ENCODE measurements at places on chromosomes 5 and 9.
A peak's percentile ranks its signal among the peaks of the same experiment; 100 is the strongest.

GRCh38 chr9:97419309-97419867 is 7.5 kb downstream of the TDRD7 start:
- H3K27me3 ChIP-seq, result no peaks in the 10 kb centered on the region
- H3K4me1 ChIP-seq, result peaks cover 46% of the 10 kb centered on the region
- H3K36me3 ChIP-seq, result no peaks in the 10 kb centered on the region
- H3K27ac ChIP-seq, result peak overlapping the region; percentile 11
- DNase-seq, result no peak

DNA sequence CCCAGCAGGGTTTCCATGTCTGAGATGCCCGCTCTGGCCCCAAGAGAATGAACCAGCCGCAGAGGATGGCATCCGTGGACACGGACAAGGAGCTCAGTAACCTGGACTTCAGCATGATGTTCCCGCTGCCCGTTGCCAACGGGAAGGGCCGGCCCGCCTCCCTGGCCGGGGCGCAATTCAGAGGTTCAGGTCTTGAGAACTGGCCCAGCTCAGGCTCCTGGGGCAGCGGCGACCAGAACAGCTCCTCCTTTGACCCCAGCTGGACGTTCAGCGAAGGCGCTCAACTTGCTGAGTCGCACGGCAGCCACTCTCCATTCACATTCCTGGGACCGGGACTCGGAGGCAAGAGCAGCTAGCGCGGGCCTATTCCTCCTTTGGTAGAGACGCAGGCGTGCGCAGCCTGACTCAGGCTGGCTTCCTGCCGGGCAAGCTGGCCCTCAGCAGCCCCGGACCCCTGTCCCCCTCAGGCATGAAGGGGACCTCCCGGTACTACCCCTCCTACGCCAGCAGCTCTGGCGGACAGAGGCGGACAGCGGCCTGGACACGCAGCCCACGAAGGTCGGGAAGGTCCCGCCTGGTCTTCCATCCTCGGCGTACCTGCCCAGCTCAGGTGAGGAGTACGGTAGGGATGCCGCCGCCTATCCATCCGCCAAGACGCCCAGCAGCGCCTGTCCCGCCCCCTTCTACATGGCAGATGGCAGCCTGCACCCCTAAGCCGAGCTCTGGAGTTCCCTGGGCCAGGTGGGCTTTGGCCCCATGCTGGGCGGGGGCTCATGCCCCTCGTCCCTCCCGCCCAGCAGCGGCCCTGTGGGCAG is 74.4 kb downstream of the INSL6 start:
- peaks cover 7% of the 10 kb centered on the region for H3K36me3 ChIP-seq
- no peak for DNase-seq
- no peak overlapping the region for H3K27ac ChIP-seq
- no peaks in the 10 kb centered on the region for H3K27me3 ChIP-seq
- H3K4me3 ChIP-seq, result no peak overlapping the region

DNA sequence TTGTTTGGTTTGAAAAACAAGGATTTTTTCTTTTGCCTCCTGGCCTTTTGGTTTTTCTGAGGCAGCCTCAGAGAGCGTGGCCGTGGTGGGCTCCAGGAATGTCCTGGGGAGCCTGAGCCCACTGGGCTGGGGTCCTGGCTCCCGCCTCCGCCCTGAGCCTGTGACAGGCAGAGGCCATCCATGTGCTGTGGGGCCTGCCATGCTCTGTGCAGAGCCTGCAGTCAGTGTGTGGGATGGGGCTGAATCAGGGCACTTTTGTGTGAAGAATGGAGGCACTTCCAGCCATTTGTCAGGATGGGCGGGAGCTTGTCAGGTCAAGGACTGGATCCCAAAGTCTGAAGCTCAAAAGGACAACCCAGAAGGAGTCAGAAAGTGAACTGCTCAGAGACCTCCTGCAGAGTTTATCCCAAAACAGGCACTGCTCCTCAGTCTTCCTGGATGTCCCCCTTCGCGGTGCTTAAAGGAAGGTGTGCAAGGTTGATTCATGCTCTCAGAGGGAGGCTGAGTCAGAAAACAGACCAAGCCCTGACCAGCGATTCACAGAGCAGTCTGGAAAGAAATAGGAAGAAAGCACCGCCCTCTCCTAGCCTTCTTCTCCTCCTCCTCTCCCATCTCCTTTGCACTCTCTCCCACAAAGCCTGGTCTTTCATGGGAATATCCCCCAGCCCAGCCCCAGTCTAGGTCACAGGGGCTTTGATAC is 53.2 kb downstream of the MVB12B start:
- no peak overlapping the region for H3K4me3 ChIP-seq
- H3K36me3 ChIP-seq, result peaks cover 21% of the 10 kb centered on the region
- peak overlapping the region; percentile 26 for H3K27ac ChIP-seq
- peaks cover 27% of the 10 kb centered on the region for H3K4me1 ChIP-seq

GRCh38 chr9:126071076-126071750 is 255.4 kb upstream of the MVB12B start:
- H3K27ac ChIP-seq, result no peak overlapping the region
- no peak overlapping the region for H3K4me3 ChIP-seq
- H3K27me3 ChIP-seq, result peaks cover 56% of the 10 kb centered on the region
- H3K36me3 ChIP-seq, result no peaks in the 10 kb centered on the region
- no peak for DNase-seq

- no peak overlapping the region for H3K4me3 ChIP-seq
These were observed 238.7 kb downstream of the EFNA5 start for GRCh38 chr5:107431998-107432397.

GRCh38 chr5:69084195-69084594 is 9.6 kb upstream of the SLC30A5 start:
- DNase-seq, result no peak
- no peak overlapping the region for H3K4me3 ChIP-seq
- H3K27ac ChIP-seq, result no peak overlapping the region
- H3K4me1 ChIP-seq, result no peaks in the 10 kb centered on the region
- no peaks in the 10 kb centered on the region for H3K27me3 ChIP-seq
- H3K36me3 ChIP-seq, result no peaks in the 10 kb centered on the region

DNA sequence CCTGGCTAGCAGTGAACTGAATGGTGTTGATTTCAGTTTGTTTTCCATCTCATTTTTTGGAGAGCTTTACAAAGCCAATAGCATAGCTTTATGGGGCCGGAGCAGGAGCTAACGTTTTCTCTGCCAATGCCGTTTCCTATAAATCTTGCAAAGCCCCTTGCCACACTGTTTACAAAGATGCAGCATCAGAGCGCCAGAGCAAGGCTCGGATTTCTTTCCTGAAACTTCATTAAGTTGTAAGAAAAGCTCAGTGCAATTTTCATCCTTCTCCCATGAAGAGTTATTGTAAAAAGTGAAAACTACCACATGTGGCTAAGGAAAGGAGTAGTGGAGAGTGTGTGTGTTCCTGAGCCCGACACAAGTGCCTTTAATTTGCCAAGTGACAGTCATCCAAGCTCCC is 178.2 kb upstream of the GDNF start:
- H3K27me3 ChIP-seq, result no peaks in the 10 kb centered on the region
- no peak overlapping the region for H3K27ac ChIP-seq
- DNase-seq, result no peak
- peaks cover 3% of the 10 kb centered on the region for H3K36me3 ChIP-seq
- H3K4me1 ChIP-seq, result no peaks in the 10 kb centered on the region

DNA sequence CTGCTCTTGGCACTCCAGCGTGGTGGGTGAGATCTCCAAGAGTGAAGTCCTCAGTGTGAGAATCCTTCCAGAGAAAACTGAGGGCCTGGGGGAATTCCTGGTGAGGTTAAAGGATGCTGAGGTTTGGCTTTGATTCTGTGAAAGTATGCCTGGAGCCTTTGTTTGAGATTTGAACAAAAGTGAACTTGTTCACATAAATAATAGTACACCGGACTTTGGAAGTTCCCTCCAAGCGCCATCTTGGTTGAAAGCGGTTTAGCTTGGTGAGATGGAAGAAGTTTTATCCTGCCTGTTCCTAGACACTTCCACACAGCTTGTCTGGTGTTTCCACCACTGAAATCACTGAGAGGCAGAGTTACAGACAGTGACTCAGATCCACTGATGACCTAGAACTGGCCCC is 286.4 kb downstream of the NTRK2 start:
- peaks cover 17% of the 10 kb centered on the region for H3K27me3 ChIP-seq
- no peak for DNase-seq
- peaks cover 4% of the 10 kb centered on the region for H3K4me1 ChIP-seq
- H3K4me3 ChIP-seq, result no peak overlapping the region
- H3K36me3 ChIP-seq, result no peaks in the 10 kb centered on the region

DNA sequence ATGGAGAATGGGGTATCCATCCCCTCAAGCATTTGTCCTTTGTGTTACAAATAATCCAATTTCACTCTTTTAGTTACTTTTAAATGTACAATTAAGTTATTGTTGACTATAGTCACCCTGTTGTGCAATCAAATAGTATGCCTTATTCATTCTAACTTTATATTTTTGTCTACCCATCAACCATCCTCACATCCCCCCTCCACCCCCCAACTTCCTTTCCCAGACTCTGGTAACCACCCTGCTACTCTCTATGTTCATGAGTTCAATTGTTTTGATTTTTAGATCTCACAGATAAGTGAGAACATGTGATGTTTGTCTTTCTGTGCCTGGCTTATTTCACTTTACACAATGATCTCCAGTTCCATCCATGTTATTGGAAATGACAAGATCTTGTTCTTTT is 15.4 kb upstream of the RANBP17 start:
- no peak overlapping the region for H3K27ac ChIP-seq
- no peaks in the 10 kb centered on the region for H3K36me3 ChIP-seq
- H3K4me3 ChIP-seq, result no peak overlapping the region
- no peaks in the 10 kb centered on the region for H3K4me1 ChIP-seq
- no peak for DNase-seq
- peaks cover 4% of the 10 kb centered on the region for H3K27me3 ChIP-seq

DNA sequence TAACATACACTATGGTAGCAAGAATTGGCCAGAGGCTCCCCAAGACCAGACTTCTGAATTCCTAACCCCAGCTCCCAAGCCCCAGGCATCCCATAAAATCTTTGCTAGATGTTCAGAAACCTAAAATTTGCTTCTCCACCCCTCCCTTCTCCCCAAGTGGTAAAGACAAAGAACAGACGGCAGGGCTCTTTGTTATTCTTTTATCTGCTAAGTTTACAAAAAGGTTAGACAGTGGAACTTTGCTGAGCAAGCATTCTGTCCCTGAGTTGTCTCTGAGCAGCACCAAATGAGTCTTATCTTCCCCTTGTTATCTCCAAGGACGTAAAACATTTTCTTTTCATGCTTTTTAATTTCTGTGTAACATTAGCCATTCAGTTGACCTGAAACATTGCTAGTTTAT is 30.2 kb downstream of the TJP2 start:
- no peak overlapping the region for H3K4me3 ChIP-seq
- H3K4me1 ChIP-seq, result peaks cover 8% of the 10 kb centered on the region
- H3K27me3 ChIP-seq, result no peaks in the 10 kb centered on the region
- DNase-seq, result no peak

DNA sequence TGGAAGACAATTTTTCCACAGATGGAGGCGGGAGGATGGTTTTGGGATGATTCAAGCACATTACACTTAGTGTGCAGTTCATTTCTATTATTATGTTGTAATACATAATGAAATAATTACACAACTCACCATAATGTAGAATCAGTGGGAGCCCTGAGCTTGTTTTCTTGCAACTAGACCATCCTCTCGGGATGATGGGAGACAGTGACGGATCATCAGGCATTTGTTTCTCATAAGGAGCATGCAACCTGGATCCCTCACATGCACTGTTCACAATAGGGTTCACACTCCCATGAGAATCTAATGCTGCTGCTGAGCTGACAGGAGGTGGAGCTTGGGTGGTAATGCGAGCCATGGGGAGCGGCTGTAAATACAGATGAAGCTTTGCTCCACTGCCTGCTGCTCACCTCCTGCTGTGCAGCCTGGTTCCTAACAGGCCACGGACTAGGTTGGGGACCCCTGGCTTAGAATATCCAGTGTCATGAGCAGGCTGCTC is 1.6 kb downstream of the STKLD1 start:
- DNase-seq, result no peak
- no peaks in the 10 kb centered on the region for H3K27me3 ChIP-seq
- H3K27ac ChIP-seq, result no peak overlapping the region
- H3K36me3 ChIP-seq, result peaks cover 29% of the 10 kb centered on the region
- peaks cover 16% of the 10 kb centered on the region for H3K4me1 ChIP-seq

GRCh38 chr5:150622157-150622556 is 18.3 kb upstream of the SYNPO start:
- no peak for DNase-seq
- H3K27ac ChIP-seq, result no peak overlapping the region
- H3K27me3 ChIP-seq, result peaks cover 28% of the 10 kb centered on the region
- H3K4me1 ChIP-seq, result peaks cover 10% of the 10 kb centered on the region
- no peaks in the 10 kb centered on the region for H3K36me3 ChIP-seq

DNA sequence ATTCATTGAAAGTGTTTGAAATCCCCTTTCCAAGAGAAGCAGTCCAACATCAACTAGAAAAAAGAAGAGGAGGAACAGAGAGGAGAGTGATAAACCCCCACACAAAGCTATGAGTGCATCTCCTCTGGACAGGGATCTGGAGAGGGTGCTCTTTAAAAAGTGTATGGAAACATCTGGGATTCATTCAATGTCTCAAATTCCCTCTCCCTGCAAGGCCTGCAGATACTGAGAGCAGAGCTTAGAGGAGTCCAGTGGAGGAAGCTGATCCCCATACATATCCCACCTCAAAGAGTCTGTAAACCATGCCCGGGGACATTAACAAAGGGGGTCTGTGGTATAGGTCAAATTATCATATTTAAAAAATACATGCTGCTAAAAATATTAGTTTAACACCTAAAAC is 2.2 kb downstream of the SPOCK1 start:
- H3K4me3 ChIP-seq, result no peak overlapping the region
- H3K4me1 ChIP-seq, result no peaks in the 10 kb centered on the region
- no peak for DNase-seq
- H3K36me3 ChIP-seq, result no peaks in the 10 kb centered on the region

GRCh38 chr9:8261737-8262136 is 462.2 kb upstream of the DMAC1 start:
- no peaks in the 10 kb centered on the region for H3K36me3 ChIP-seq
- DNase-seq, result no peak
- no peaks in the 10 kb centered on the region for H3K27me3 ChIP-seq
- no peaks in the 10 kb centered on the region for H3K4me1 ChIP-seq
- H3K27ac ChIP-seq, result no peak overlapping the region

- H3K4me3 ChIP-seq, result no peak overlapping the region
- no peak overlapping the region for H3K27ac ChIP-seq
- DNase-seq, result no peak
These were observed 496.8 kb downstream of the MAT2B start for GRCh38 chr5:164002214-164002613.

DNA sequence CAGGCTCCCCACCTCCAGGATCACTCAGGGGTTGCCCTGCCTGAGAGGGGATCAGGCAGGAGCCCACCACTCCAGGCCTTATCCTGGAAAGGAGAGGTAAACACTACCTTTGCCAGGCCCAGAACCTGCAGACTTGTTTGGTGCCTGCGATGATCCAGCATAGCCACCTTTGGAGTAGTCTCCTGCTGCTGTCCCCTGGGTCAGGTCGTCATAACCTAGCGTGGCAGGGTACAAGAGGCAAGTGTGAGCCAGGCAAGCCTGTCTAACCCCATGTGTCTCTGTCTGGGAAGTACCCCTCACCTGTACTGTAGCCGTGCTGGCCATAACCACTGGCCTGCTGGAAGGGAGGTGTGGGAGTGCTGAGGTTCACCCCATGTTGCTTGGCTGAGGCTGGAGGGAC is 106.1 kb downstream of the UBE2R2 start:
- DNase-seq, result no peak
- H3K4me1 ChIP-seq, result no peaks in the 10 kb centered on the region
- peaks cover 33% of the 10 kb centered on the region for H3K36me3 ChIP-seq
